ENCODE measurements at places on chromosomes 12 and 14.

DNA sequence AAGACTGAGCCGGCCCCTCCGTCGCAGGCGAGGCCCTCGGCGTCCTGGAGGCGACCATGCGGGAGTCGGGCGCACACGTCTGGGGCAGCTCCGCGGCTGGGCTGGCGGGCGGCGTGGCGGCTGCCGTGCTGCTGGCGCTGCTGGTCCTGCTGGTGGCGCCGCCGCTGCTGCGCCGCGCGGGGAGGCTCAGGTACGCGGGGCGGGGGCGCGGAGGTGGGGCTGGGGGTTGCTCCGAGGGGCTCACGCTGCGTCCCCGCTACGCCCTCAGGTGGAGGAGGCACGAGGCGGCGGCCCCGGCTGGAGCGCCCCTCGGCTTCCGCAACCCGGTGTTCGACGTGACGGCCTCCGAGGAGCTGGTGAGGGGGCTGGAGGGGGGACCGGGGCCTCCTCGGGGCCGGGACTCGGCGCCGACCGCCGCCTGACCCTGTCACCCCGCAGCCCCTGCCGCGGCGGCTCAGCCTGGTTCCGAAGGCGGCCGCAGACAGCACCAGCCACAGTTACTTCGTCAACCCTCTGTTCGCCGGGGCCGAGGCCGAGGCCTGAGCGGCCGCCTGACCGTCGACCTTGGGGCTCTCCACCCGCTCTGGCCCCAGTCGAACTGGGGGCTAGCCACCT is 7.8 kb downstream of the AMN start:
- no peak for DNase-seq

DNA sequence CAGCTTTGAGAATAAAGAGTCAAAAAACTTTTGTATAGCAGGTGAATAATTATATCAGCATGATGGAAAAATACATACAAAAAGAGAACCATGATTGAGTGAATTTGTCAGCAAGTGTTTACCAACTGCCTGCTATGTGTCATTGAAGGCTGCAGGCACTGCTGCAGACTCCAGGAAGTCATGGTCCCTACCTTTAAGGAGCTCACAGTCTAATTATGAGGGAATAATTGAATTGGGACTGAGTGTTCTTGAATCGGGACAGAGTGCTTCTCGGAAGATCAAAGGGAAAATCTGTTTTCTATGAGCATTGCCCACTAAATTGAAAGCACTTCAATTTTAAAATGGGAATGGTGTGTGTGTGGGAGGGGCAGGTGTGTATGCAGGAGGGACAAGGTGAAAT is 9.5 kb downstream of the OR10AD1 start:
- no peak for DNase-seq

- no peak for DNase-seq
Measured at GRCh38 chr12:123580772-123581171, 3.6 kb upstream of the TMED2 start.

GRCh38 chr12:96219700-96220206 is 25.6 kb downstream of the ELK3 start:
- DNase-seq: no peak

GRCh38 chr12:113874999-113875561 is 91.0 kb downstream of the RBM19 start:
- no peak for DNase-seq

DNA sequence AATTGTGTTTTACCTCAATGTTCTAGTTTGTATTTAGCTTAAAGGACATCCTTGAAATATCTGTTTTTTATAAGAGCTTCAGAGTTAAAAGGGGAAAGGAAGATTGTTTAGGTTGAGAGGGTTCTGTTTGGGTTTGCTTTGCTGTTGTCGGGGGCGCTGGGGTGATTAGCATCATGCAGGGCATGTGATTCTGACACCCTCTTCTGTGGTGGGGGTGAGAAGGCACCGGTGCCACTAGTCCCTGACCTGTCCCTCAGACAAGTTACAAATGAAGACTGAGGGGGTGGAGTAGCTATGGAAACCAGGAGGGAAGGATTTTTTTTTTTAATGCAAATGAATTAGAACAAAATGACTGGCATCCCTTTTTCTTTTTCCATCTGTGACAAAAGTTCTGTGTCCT is 291.3 kb downstream of the RPAP3 start:
- no peak for DNase-seq

- no peak for DNase-seq
Measured at GRCh38 chr12:129871991-129872972, 31.5 kb downstream of the TMEM132D start.

GRCh38 chr14:101119830-101120571 is 216.5 kb upstream of the RTL1 start:
- no peak for DNase-seq

DNA sequence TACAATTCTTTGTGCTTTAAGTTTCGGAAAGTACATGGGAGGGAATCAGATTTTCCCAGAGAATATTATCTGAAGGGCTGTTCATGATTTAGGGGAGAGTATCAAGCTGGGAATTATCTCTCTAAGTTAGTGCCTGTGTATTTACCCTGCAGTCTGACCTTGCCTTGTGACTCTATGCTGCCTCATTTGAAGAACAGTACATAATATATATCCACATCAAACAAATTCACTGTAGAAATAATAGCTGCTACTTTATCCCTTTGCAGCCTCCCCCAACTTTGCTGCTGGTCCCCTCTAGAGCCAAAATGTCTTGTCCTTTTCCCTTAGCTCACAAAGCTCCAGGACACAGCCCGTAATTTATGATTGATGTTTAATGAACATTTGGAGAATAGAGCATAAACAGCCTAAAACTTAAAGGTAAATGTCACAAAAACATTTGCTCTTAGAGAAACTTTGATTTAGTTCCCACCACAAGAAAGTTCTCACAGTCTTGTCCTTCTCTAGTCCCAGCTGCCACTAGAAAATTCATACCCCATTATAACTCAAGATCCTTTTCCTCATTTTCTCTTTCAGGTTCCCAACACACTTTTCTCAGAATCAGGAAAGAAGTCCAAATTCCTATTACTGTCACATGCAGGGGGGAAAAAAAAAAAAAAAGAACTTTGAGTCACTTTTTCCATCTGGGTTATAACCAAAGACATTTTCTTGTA is 1009.6 kb downstream of the FLRT2 start:
- DNase-seq: peak; percentile 42
